ENCODE measurements at places on chromosomes 7 and 10.
A peak's percentile ranks its signal among the peaks of the same experiment; 100 is the strongest.

DNA sequence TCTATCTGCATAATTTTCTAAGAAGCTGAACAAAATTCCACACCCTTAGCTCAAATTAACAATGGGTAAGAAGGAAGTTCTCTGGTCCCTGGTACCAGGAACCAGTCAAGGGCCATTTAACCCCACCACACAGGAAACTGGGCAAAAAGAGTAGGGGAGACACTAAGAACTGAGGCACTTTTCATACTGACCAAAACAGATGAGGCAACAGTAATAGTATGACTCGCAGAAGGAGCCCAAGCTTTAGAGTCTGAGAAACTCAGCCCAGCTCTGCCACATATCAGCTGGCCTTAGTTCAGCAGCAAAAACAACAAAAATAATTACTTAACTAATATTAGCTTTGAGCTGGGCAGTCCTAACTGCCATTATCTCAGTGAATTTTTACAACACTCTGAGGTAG, 221.2 kb downstream of the FAM107B start:
- peak; percentile 77 for DNase-seq

GRCh38 chr7:21945454-21946221, at the start of gene CDCA7L:
CDCA7L (minus strand) TSS chr7:21945899; CDS start chr7:21945804, 95 bp downstream.
- peak; percentile 89 for DNase-seq

GRCh38 chr7:1149351-1149794, 10.6 kb downstream of the ZFAND2A start:
- DNase-seq, result no peak

DNA sequence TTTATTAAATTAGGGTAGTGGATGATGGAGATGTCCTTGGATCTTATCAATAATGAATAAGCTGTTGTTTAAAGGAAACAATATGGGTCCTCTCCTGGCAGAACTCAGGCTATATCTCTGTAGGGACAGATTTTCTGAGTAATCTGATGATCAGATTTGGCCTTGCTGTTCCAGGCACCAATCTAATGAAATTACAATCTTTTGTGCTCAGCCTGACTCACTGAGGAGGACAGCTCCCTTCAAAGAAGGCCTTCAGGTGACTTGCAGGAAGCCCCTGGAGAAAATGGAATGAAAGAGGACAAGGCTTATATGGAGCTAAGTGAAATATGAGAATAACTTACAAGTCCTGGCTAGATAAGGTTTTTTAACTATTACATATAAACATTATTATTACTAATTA, 486.4 kb upstream of the SORCS1 start:
- DNase-seq, result no peak

GRCh38 chr7:35289376-35289775, 35.5 kb upstream of the TBX20 start:
- DNase-seq, result no peak

DNA sequence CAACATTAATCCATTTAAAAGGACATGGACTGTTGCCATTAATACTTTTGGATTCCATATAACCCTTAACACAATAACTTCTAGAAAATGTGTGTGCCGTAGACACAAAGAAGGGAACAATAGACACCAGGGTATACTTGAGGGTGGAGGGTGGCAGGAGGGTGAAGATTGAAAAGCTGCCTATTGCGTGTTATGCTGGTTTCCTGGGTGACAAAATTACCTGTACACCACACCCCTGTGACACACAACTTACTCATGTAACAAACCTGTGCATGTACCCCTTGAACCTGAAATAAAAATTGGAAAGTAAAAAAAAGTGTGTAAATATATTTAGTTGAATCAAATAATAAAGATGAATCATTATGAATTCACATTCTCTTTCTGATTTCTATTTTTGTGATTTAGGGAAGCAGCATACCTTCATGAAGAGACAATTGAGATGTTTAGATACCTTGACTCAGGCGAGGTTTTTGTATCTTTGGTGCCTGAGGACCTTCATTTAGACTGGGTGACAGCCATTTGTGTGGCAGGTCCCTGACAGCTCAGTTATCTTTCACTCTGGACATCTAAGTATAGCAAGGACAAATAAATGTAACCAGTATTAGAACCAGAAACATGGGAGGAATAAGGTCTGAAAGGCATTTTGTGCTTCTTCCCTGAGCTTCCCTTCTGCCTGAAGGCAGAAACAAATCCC, 28.7 kb downstream of the GIMAP8 start:
- DNase-seq, result no peak

DNA sequence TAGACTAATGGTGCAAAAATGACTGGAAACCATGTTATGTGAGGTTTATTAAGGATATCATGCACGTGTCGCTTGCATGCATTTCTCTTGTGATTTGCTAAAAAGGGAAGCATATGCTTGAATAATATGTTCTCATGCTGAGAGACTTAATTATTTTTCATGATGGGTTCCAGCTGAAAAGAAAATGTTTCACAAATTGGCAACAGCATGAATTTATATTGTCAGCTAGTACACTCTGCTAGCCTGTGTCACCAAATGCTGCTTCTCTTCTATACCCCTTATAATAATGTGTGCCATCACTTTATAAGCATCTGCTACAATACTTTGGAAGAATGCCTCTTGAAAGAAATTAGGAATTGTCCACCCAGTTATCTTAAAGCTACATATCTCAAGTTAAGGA, 63.0 kb downstream of the GNAI1 start:
- DNase-seq, result no peak

DNA sequence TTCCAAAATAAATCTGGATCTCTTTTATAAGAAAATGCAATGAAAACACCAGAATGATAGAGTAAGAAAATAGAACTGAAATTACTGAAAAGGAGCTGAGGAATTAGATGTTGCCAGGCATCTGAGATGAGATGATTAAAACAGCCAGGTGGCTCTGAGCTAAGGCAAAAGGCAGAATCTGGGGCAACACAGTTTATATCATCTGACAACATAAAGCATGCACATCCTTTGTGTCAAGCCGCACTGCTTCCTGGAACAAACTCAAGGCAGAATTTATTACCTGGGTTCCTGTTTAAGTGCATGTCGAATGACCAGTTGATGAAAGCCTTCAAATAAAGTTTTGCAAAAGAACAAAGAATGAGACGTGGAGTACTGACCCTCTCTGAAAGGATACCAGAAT, 247.0 kb downstream of the SNX10 start:
- no peak for DNase-seq

GRCh38 chr7:44067064-44067951, 1.9 kb upstream of the PGAM2 start:
- DNase-seq, result peak; percentile 24

DNA sequence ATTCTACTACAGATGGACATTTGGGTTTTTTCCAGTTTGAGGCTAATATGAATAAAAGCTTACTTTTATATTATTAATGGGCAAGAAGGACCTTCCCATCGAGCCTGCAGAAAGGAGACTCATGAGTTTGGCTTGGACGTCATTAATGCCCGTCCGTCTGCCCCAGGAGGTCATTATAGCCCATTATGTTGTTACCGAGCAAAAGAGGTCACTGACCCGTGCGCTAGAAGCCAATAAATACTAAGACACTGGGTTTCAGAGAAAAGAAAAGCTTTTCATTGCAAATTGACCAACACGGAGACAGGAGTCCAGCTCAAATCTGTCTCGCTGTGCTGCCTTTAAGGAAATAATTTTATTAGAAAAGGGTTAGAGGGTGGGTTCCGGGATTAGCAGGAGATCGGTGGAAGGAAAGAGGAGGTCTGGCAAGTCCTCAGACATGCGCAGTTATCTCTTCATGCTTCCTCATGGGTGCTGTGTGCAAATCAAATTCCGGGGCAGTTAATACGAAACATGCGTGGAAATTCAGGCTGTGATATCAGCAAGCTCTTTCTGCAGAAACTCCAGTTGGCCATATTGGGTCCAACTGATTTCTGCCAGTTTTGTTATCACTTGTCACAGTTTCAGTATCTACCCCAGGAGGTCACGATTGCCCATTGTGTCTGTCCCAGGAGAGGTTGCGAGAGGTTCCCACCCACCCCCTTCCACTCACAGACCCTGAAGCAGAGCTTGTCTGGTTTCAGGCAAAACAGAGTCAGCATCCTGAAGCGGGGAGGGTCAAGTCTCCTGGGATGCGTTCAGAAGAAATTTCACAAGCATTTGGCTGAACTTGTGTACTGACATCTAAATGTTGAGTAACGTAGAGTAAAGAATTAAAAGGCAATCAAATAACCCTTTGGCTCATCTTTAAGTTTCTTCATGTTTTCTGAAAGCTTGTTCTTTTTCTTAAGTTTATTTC, 1.1 kb upstream of the GALNTL5 start:
- DNase-seq, result no peak

DNA sequence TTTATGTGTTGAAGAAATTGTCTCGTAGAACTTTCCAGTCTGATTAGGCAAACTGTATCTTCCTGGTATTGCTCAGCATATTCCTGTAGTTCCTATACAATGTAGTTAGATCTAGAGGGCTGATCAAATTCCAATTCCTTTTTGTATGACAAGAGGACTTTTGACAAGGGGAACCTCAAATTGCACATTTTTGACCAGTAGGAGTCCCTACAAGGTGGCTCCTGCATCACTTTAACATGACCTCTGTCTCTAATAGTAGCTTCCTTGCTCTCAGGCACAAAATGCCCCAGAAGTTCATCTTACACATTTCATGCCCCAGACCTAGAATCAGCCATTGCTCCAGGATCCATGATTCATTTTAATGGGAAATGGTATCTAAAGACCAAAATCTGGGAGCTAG, 18.7 kb downstream of the HERPUD2 start:
- no peak for DNase-seq

GRCh38 chr10:91707236-91707635, 74.4 kb upstream of the PPP1R3C start:
- DNase-seq, result no peak

GRCh38 chr10:70677620-70678249, 5.4 kb downstream of the ADAMTS14 start:
- no peak for DNase-seq

DNA sequence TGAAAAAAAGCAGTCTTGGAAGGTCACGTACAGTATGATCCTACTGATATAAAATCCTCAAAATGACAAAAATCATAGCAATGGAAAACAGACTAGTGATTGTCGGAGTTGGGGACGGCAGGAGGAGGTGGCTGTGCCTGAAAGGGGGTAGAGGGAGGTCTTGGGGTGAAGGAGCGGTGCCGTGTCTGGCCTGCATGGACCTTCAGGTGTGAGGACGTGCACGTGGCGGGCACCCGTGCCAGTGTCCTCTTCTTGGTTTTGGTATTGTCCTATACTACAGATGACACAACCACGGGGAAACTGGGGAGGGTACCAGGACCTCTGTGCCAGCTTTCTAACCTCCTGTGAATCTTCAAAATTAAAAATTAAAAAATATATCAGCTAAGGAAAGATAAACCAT, 73.0 kb downstream of the COBL start:
- no peak for DNase-seq

- no peak for DNase-seq
Observed at GRCh38 chr7:15457990-15458955, 103.5 kb downstream of the AGMO start.

GRCh38 chr10:94131885-94132284, 138.2 kb downstream of the PLCE1 start:
- peak; percentile 54 for DNase-seq

GRCh38 chr10:70832852-70833528, 17.2 kb downstream of the SGPL1 start:
- peak; percentile 95 for DNase-seq

- DNase-seq, result no peak
Observed at GRCh38 chr7:130372402-130373165, 7.7 kb upstream of the CPA1 start.

DNA sequence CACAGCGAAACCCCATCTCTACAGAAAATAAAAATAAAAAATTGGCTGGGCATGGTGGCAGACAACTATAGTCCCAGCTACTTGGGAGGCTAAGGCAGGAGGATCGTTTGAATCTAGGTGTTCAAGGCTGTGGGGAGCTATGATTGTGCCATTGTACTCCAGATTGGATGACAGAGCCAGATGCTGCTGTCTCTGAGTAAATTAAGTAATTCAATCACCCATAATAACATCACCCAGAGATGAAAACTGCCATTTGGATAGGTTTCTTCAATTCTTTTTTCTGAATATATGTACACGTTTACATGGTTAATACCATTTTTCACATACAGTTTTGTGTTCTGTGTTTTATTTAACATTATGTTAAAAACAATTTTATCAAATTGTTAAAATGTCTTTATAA, 79.3 kb downstream of the WIPF3 start:
- no peak for DNase-seq

DNA sequence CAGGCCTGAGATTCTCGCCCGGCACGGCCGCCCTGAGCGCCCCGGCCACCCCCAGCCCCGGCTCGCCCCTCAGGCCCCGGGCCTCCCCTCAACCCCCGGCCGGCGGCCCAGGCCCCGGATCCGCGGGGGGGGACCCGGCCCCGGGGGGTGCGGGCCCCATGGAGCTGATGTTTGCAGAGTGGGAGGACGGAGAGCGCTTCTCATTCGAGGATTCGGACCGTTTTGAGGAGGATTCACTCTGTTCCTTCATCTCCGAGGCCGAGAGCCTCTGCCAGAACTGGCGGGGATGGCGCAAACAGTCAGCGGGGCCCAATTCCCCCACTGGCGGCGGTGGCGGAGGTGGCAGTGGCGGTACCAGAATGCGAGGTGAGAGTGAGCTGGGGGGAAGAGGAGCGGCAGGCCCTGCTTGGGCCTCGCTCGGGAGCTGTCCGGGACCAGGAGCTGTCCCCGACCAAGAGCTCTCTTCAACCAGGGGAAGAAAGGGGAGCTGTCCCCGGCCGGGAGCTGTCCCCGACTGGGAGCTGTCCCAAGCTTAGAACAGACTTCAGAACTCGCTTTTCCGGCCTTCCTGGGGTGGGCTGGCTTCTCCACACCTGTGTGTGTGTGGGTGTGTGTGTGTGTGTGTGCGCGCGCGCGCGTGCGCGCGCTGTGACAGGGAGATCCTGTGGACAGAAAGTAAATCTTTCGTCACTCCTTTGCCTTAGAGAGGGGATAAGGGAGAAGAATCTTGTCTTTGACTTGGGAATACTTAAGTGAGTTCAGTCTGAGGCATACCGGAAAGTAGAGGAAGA, 510 bp downstream of the ZSWIM8 start:
- DNase-seq, result peak; percentile 63
